HTR-8/SVneo (cell line): ENCODE measurements at places on chromosomes 1 and 21.

DNA sequence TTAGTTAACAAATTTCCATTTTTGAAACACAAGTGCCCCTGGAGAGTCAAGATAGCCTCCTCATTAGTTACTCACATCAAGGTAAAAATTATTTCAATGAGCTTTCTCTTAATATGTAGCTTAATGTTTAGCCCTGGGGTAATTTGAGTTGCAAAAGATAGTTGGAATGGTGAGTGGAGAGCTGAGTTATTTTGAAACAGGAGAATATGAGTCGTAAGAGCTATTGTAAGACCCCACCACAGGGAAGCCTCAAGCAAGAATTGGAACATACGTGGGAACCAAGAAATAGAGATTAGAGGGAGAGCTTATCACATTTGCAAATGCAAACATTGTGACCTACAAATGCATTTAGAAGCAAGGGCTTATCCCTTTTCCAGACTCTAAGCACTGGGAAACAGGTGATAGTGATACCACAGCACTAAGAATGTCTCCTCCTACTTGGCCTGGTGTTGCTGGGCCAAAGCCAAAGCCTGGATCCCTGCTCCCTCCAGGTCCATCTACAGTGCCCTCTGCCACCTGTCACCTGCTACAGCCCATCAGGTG, 635.1 kb downstream of the PTPRC start:
- DNase-seq = no peak

- DNase-seq = no peak
These were observed 68.5 kb downstream of the ATP2B4 start for GRCh38 chr1:203695116-203695515.

DNA sequence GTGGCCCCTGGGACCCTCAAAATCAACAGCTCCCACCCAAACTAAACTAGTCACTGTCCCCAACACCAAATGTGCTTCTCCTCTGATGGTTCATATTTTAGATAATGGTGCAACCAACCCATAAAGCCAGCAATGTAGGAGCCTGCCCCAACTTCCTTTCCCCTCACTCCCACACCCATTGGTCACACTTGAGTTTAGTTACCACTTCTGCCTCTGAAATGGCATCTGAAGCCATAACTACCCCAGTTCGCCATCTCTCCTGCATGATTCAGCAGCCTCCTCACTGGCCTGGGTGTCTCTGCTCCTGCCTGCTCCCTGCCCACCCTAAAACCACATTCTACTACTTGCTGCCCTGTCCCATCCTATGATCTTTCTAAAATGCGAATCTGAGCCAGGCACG, 3.4 kb upstream of the CDCP2 start:
- no peak for DNase-seq

DNA sequence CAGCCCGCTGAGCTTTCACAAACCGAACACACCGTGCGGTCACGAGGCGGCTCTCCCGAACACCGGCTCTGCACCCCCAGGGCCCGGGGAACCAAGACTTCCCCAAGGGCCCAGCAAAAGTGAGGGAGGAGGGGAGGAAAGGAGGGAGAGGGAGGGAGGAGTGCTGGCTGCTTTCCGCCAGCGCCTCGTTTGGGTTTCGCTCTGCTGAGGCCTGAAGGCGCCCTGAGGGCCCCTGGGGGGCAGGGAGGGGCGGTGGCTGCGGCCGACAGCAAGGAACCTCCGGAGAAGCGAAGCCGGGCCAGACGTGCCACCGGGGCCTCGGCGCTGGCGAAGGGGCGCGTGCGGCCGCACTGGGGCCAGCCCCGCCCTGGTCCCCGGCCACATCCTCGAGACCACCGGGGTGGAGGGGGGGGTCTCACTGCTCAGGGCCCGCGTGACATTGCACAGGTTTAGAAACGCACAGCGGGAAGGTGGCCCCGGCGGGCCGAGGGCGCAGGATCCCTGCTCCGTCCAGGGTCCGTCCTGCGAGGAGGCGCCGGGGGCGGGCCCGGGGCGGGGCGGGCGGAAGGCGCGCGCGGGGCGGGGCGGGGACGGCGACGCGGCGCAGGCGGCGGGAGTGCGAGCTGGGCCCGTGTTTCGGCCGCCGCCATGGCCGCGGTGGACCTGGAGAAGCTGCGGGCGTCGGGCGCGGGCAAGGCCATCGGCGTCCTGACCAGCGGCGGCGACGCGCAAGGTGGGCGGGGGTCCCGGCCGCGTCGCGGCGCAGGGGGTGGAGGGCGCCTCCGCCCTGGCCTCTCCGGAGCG, at the start of gene PFKL:
TSS of gene PFKL (plus strand) at position 596 of the 804 bp plus-strand sequence. CDS start at position 649, 53 bp downstream.
- DNase-seq = peak; percentile 81

DNA sequence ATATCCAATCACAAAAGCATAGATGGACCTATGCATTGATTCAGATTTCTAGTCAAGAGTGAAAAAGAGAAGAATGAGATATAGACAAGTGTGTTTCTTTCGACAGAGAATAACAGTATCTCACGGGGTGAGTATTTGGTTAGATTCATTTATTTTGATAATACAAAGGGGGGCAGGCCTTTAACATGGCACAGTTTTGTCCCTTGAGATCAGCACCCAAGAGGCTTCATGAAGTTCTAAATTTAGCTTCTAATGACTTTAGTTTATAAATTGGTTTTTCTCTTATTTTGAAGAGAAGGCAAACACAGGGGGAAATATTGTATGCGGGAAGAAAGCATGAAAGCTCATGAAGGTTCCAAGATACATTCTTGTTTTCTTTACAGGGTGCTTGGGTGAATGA, at the start of gene OR1C1:
TSS of gene OR1C1 (minus strand) at position 101 of the 400 bp plus-strand sequence. CDS start 2,150 bp downstream, outside the sequence.
- DNase-seq = no peak
